Cortex of kidney (tissue), 1 donor: ENCODE measurements at places on chromosomes 1 and 21.

DNA sequence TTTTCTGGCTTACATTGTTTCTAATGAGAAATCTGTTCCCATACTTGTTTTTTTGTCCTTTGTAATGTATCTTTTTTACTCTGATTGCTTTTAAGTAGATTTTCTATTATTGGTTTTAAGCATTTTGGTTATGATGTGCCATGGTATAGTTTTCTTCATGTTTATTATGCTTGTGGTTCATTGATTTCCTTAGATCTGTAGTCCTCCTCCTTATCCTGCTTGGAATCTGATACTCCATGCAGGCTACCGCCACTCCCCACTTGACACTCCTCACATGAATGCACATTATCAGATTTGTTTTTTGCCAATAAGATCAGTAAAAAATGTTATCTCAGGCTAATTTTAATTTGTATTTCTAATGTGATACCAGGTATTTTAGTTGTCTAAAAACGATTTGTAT is 20.8 kb downstream of the UROD start:
- no peak for DNase-seq

GRCh38 chr1:94661431-94661932 is 119.9 kb upstream of the F3 start:
- no peak for DNase-seq

GRCh38 chr1:110606657-110607535 is 738 bp upstream of the KCNA2 start:
- DNase-seq: no peak

DNA sequence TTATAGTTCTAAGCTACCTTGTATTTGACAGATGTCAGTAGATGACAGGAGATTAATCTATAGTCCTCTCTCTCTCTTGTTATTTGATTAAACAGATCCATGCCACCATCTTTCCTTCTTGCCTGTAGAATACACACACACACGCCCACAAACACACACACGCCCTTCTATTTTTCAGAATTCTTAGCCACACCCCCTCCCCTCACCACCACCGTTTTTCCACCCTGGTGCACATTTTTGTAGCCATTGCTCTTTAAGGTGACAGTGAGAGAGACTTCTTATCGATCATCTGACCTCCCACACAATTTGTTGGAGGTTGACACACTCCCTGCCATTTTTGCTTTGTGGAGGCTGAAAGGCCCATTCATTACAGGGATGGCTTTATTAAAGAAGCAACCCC is 123.2 kb downstream of the NTNG1 start:
- no peak for DNase-seq

DNA sequence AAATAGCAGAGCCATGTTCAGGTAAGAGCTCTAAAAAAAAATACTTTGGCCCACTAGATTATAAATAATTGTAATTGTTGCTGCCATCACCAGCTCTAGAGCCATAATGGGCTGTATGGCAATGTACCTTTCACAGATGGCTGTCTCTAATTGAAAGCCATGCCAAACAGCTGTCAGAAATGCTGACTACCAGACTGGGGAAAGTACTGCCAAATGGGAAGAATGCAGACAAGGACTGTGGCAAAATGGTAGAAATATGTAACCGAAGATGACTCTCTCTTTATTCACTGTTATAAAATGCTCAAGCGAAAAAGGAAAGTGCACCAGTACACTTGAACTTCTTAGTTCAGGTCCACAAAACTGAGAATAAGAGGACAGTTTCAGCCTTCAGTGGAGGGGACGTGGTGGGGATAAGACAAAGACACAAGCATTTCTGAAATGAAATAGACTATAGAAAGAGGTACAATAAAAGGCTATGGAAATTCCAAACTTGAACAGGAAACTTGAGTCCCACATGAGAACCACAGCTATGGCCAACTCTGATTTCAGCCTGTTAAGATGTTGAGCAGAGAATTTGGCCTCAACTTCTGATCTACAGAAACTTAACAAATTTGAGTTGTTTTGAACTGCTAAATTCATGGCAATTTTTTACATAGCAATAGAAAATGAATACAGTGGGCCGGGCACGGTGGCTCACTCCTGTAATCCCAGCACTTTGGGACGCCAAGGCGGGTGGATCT is 46.5 kb upstream of the LPGAT1 start:
- no peak for DNase-seq

DNA sequence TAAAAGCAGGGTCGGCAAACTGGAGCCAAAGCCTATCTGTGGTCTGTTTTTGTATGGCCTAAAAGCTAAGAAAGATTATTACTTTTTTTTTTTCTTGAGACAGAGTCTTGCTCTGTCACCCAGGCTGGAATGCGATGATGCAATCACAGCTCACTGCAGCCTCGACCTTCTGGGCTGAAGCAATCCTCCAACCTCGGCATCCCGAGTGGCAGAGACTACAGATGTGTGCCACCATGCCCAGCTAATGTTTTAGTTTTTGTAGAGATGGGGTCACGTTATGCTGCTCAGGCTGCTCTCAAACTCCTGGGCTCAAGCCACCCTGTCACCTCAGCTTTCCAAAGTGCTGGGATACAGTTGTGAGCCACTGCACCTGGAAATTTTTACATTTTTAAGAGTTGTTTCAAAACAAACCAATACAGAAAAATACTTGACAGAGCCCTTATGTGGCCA is 6.5 kb upstream of the GLRX2 start:
- no peak for DNase-seq

DNA sequence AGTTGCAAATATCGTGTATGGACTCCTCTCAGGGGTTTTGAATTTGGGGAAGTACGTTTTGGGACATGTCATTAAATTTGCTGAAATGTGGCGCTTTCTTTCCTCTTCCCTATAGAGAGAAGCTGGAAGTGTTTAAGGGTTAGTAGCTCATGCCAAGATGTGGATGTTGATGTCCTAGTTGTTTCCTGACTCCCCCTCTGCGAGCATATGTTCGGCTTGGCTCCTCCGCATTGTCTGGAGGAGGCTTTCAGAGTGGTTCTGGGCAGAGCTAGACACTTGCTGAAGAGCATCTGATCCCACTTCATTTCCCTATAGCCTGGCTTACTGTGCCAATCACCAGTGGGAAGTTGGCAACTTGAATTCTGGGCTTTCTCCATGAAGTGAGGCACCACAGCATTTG is 347.4 kb upstream of the B3GALT2 start:
- no peak for DNase-seq
